Globus pallidus (tissue), 1 donor: ENCODE measurements at places on chromosomes 2 and 18.
A peak's percentile ranks its signal among the peaks of the same experiment; 100 is the strongest.

GRCh38 chr2:182240862-182241371 is 185.9 kb downstream of the PDE1A start:
- peak; percentile 26 for DNase-seq

- no peak for DNase-seq
Measured at GRCh38 chr2:130870779-130871178, 34.1 kb downstream of the ARHGEF4 start.

DNA sequence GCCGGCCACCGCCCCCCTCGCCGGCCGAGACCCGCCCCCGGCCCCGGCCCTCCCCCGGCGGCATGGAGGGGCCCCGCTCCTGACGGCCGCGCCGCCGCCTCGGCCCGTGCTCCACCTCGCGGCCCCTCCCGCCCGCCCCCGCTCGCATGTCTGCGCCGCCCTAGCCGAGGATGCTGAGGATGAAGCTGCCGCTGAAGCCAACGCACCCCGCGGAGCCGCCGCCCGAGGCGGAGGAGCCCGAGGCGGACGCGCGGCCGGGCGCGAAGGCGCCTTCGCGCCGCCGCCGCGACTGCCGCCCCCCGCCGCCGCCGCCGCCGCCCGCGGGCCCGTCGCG is 397 bp downstream of the ZCCHC2 start:
- DNase-seq = no peak

DNA sequence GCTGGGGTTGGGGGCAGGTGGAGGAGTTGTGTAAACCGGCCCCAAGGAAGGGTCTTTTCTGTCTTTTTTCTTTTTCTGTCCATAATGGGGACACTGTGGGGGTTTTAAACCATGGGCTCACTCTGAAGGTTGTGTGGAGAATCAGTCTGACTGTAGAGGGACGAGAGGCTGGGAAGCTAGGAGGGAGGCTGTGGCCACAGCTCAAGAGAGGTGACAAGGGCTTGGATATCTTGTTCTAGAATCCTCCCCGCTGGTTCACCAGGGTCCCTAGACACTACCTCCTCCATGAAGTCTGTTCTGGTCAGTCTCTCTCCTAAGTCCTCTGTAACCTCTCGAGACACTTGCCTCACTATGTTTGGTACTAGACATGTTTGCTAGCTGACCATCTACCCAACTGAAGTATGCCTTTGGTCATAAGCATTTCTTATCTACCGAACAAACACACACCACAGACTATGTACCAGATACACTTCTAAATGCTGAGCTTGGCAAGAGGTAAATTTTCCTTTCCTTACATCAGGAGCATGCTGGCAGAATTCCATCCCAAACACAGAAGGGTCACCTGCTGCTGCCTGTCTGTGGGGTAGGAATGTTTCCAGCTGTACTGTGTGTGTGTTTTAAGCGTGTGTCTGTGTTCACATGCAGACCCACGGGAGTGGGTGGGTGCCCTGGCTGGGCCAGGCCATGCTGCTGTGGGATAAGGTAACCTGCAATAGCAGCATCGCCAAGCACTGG is 69.6 kb upstream of the MGAT4A start:
- no peak for DNase-seq

DNA sequence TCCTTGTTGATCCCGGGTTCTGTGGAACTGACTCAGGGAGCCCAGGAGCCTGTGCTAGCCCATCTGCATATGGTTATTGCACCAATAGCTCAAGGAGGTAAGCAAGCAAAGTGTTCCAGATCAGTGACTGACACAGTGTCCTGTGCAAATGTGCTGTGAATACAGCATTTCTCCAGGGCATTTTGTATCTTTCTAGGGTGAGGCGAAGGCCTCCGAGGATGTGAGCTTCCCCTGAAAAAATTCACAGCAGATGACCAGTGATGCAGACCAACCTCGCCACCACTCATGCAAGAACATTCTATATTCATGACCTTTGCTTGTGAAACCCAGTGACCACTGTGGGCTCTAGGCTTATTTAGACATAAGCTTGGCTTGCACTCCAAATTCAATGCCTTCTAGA is 15.2 kb upstream of the NT5DC4 start:
- no peak for DNase-seq

DNA sequence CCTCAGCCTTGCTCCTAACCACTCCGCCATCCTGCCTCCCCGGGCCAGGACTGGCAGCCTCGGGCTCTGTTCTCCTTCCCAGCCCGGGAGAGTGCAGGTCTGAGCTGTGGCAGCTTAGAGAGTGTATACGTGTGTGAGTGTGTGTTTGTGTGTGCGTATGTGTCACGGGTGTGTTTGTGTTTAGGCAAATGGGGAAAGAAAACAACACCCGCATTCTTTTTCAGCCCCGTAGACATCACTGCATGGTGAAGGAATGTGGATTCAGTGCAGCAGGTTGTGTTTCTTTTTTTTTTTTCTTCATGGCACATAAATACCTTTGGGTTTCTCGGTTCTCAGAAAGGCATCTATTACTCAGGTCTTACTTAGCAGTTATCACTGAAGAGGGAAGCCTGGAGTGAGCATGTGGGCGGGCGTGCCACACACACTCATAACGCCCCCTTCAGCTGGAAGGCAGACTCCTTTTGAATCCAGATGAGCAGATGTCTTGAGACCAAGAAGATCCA is 44.2 kb downstream of the GLI2 start:
- DNase-seq = no peak

DNA sequence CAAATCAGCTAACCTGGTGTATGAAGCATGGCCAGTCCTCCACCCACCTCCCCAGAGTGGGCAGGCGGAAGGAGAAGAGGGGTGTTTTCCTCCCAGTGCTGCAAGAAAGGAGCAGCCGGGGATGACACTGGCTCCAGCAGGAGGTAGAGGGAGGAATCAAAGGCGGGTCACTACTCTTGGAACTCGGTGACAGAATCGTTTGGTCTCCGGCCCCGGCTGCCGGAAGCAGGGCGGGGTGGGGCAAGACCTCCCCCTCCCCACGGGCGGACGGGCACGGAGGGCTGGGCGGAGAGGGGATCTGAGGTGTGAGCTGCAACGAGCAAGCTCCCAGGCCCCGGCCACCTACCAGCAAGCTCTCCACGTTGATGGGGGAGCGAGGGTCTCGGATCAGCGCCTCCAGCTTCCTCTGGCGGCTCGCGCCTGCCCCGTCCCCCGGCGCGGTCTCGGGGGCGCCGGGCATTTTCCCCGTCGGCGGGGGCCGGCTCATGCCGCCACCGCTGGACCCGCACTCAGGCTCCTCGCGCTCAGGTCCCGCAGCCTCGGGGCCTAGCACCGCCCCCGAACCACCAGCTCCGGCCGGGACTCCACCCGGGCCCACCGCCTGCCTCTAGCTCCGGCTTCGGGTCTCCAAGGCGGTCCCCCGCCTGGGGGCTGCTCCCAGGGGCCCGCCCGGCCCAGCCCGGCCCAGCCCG is 640 bp downstream of the ROCK2 start:
- peak; percentile 45 for DNase-seq

DNA sequence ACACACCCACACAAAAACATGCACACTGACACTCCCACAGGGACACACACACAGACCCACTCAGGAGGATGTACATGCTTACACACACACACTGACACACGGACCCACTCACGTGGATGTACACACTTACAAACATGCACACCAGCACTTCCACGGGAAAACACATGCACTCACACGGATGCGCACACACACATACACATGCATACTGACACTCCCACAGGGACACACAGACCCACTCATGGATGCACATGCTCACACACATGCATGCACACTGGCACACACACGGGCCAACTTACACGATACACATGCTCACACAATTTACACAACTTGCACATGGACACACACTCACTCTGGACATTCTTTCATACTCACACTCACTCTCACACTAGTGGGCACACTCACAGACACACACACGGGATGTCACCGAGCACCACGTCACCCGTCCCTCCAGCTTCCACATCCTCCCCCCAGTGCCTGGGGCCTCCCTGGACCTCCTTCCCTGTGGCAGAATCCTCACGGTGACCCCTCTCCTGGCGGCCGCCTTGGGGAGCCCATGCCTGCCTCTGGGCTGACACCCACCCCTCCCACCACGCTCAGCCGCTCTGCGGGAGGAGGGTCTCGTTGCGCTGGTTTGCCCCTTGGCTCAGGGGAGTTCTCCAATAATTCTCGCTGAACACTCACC is 58.5 kb downstream of the TWIST2 start:
- DNase-seq = no peak

DNA sequence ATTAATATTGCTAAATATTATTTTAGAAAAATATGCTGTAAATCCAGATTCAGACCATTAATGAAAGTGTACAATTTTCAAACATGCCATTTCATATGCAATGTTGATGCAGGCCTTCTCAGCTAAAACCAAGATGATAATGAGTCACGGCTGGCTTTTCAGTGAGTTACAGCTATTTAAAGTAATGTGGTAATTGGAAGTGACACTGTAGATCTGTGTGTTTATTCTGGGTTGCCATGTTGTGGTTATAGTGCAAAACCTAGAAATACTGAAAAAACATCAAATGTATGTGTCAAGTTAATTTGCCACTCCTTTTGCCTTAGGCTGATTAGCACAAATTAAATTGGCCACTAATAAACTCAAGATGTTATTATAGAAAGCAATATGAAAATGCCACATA is 506.6 kb downstream of the ERBB4 start:
- DNase-seq = no peak

DNA sequence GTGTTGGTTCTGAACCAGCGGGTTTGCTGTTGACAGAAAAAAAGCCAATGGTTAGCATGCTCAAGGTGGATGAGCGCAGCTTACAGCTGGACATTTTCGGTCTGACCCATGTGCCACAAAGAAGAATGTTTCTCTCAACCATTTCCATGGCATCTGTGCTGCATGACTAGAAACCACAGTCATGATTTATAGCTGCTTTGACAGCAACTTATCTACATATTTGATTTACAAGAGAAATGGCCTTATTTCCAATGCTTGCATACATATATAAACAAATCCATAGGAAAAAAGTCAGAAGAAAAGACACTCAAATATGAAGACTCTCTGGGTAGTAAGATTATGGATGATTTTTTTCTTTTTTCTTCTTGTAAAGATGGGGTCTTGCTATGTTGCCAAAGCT is 98.2 kb downstream of the DYNC1I2 start:
- DNase-seq = no peak
